Aorta (tissue), 5 donors: ENCODE measurements at places on chromosomes 12 and 14. TPM values are rescaled to one million over a fixed set of nuclear protein-coding genes. Genes with fewer than 3 reads are reported as not detected.

Gene BEST3
- not detected for total RNA-seq

DNA sequence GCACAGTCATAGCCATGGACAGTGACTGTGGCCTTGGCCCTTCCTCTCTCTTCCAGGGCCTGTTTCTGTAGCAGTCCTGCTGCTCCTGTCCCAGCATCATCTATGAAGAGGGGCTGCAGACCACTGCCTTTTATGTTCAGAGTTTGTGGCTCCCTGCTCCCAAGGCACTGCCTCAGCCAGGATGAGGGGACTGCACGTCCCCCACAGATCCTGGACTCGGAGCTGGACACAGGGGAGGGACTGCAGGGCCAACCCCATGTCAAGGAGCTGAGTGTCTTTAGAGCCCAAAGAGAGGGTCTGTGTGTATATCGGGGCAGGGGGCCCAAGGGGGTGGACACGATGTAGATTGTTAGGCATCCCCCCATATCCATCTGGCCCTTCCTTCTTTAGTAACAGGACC is 60.6 kb upstream of the DIO3 start:
- DNase-seq, result no peak

DNA sequence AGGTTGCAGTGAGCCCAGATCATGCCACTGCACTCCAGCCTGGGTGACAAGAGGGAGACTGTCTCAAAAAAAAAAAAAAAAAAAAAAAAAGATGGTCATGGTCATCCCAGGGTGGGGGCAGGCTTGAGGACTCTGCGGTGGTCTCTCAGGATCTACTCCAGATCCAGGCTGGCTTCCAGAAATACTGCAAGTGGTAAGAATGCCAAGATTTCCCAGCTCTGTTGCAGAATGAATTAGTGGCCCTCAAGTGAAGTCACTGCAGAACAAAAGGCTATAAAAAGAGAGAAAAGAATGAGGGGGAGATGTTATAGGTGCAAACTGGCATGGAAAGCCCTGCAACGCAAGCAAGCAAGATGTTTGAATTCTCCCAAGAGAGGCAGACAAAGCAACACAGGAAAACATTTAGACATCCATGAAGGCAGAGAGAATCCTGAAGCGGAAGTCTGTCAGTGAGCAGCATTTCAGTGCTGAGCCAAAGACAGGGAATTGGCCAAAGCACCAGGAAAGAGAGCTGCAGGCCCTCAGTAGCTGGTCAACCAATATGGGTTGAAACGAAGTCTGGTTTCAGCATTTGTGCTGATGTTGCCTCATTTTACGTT is 31.9 kb upstream of the ETFBKMT start:
- DNase-seq, result no peak

GRCh38 chr12:52913431-52913821 is 8.6 kb upstream of the KRT8 start:
- no peak for DNase-seq

GRCh38 chr12:29073631-29074239 is 75.3 kb upstream of the FAR2 start:
- no peak for DNase-seq
